ENCODE measurements at places on chromosomes 5 and 9.

DNA sequence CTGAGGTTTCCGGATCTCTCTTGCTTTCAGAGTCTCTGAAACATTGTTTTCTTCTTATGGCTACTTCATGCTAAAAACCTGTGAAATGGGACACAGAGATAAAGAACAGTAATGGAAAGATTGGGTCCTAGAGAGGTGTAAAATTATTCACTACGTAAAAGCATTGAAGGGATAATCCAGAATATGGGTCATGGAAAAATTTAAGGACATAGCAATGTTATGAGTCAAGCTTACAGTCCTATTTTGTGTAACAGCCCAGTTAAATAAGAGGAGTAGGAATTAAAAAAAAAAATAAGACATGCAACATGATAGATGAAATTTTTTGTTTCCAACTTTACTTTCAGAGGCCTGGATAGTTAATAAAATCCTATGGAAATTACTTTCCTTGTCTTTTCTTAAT is 61.9 kb upstream of the ELL2 start:
- DNase-seq, result no peak

DNA sequence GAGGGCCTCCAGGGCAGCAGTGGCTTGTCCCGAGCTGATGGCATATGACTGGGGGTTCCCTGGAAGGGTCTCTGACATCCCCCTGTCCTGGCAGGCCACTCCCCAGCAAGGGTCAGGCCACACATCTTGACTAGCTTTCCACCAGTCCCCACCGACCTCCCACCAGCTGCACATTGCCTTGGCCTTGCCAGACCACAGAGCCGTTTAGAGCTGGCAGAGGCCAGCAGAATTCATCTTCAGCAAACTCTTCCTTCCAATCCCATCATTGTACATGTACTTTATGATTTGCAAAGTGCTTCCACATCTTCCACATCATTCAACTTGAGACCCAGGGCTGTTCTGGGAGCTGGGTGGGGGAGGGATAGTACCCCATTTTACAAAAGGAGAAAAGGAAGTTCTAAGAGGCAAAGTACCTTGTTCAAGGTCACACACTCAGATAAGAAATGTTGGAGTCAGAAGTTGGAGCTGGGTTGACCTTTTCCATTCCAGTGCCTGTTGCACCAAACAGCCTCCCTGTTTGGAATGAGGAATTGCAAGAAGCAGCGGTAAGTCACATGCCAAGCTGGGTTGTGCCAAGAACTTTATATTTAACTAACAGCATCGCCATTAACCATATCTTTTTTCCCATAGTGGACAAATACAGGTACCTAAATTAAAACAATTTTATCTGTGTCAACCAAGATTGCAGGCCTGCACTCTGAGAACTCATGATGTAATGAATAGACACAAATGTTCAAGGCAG is 25.8 kb upstream of the COL15A1 start:
- DNase-seq, result no peak

DNA sequence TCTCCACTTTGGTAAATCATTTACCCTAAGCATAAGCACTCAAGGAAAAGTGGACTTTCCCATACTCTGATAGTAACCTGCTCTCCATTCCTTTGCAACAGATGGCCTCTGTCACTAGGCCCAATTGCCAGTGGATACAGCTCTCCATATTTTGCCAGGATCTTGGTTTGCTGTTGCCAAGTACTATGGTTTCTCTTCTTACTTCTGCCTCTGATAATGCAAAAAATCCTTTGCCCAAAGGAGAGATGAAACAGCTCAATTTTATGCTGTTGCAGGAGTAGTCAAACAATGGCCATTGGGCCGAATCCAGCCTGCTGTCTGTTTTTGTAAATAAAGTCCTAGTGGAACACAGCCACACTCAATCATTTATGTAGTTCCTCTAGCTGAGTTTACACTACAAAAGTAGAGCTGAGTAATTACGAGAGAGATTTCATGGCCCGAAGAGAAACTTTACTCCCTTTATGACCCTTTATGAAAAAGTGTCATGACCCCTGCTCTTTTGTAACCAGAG is 92.5 kb downstream of the HTR4 start:
- DNase-seq, result no peak

DNA sequence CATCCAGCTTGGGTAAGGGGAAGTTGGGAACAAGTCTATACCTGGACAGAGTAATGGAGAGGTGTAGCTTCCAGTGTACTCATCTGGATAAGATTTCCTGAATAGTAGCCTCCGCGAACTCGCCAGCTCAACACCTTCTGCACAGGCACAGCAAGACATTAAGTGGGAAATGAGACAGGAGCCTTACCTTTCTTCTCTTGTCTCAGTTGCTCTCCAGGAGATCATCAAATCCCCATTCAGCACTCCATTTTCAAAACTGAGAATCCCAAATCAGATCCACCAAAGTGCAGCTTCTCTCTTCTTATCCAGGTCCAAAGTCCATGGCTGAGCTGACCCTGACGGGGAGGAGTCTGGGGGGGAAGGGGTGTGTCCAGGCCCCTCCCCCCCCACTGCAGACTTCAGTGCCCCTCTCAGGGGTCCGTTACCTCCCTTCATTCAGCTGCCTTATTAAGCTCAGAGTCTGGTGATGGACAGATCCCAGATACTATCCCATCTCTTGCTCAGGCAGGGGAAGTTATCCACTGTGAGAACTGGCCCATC is 5.9 kb upstream of the MGAT1 start:
- DNase-seq, result no peak

GRCh38 chr5:174111287-174111973 is 65.9 kb downstream of the NSG2 start:
- DNase-seq, result no peak

GRCh38 chr5:151597749-151598148 is 6.6 kb upstream of the FAT2 start:
- DNase-seq, result no peak

DNA sequence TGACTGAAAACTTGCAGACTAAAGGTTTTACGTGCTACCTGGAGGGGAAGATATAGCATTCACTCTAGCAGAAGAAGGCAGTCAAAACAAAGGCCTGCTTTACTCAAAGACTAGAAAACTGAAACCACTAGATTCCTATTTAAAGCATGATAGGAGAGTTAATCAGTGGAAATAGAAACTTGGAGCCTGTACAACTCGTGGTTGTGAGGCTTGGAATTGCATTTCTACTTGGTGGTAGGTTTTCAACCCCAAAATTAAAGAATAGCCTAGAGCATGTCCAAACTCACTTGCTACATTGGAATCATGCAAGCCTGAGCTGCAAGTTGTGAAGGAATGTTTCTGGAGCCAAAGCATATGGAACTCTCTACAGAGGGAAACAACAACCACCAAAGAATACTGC is 1526.4 kb upstream of the NUDT12 start:
- no peak for DNase-seq

GRCh38 chr5:106875591-106876297 is 795.0 kb downstream of the EFNA5 start:
- DNase-seq, result no peak

GRCh38 chr9:89078860-89079259 is 87.6 kb downstream of the S1PR3 start:
- no peak for DNase-seq

- no peak for DNase-seq
Observed at GRCh38 chr5:163532171-163533084, 27.0 kb downstream of the MAT2B start.

GRCh38 chr9:96450613-96451528 is 902 bp downstream of the HABP4 start:
- DNase-seq, result no peak

DNA sequence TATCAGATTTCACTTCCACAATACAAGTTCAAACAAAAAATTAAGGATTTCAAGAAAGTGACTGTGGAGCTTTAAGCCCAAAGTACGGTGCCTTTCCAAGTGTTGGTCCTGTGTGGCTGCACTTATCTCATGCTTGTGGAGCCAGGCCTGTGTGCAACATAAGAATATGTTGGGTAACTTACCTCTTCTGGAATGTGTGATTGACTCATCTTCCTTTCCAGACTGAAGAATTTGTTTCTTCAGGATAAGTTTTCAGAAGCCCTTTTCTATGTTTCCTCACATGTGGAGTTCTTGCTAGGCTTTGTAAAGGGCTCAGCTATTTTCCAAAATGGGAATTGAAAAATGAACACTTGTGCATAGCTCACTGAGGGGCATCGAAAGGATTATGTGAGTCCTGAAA is 485.1 kb upstream of the PAPPA start:
- no peak for DNase-seq

- DNase-seq, result peak; percentile 0
Observed at GRCh38 chr5:131589510-131590348, 45.3 kb downstream of the RAPGEF6 start.

- no peak for DNase-seq
Observed at GRCh38 chr9:114001794-114002261, 76.3 kb downstream of the AMBP start.

- no peak for DNase-seq
Observed at GRCh38 chr5:79573983-79574890, 38.0 kb upstream of the TENT2 start.

GRCh38 chr5:151773951-151774350 is 2.2 kb downstream of the G3BP1 start:
- no peak for DNase-seq

- peak; percentile 55 for DNase-seq
Observed at GRCh38 chr9:101486693-101487442, 46.8 kb upstream of the RNF20 start.

GRCh38 chr9:86854898-86855523 is 92.3 kb downstream of the GAS1 start:
- peak; percentile 64 for DNase-seq

GRCh38 chr5:14240359-14240758 is 97.2 kb downstream of the TRIO start:
- no peak for DNase-seq

All from NCI-H526 treated with DMSO at 0.1 percent for 48 hours (cell line).